Germinal center (tissue), 1 donor: ENCODE measurements at places on chromosomes 3 and 15.
A peak's percentile ranks its signal among the peaks of the same experiment; 100 is the strongest.

DNA sequence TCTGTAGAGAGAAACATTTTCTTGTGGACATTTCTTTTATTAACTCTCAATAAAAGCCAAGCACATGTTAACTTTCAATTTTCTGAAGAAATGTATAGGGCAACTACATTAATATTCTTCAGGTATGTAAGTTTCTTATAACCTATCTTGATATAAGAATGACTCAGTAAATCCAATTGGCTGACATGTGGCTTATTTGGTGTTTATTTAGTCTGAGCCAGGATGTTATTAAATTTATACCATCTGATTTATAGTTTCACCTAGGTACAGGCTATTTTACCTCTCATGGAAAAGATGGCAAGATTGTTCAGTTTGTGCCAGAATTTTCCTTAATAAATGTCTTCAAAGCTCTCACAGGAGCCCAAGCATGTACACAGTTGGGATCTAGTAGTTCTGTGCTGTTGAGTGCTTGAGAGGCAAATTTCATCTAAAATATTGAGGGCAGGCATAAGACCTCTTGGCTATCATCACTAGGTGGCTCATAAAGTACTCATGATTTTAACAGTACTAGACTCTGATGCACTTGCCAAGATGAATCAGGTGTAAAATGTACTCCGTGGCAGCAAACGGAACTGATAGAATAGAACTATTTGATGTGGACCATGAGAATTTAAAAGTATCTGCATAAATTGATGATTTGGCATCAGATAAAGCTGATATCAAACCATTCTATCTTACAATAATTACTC lies 631.9 kb downstream of the RBMS3 start:
- no peak for DNase-seq

- DNase-seq: peak; percentile 58
Observed at GRCh38 chr3:141105828-141106628, 54.9 kb downstream of the SPSB4 start.

DNA sequence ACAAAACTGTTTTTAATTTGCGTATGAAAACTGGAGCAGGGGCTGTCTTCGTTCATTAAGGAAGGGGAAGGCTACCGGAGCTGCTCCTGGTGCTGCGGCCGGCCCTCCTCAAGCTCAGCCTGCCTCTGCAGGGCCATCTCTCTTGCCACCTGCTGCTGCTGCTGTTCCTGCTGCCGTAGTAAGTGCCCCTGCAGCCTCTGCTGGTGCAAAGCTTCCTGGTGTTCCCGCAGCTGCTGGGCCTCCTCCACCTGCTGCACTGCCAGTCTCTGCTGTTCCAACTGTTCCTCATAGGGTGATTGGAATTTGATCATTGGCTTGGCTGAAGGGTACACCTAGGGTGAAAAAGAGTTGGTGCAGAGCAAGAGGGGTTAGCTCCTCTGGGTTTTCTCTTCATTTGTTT lies 66.0 kb downstream of the GOLIM4 start:
- DNase-seq: no peak

DNA sequence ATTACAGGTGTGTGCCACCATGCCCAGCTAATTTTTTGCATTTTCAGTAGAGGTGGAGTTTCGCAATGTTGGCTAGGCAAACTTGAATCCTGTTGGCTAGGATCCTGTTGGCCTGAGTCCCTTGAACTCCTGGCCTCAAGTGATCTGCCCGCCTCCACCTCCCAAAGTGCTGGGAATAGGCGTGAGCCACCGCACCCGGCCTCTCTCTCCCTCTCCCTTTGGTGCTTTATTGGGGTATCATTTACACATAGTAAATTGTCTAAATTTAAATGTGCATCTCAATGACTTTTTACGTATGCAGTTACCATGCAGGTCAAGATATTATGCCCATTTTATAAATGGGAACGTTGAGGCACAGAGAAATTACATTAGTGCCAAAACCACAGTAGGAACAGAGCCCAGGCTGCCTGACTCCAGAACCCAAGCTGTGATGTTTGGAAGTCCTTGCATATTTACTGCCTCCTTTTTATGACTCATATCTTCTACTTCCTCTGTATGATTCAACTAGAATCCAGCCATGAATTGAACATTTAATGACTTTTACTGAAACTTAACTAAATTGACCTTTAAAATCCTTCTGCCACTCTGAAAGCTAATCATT lies 34.0 kb upstream of the RPP14 start:
- no peak for DNase-seq

GRCh38 chr3:172515130-172515918 lies 7.9 kb downstream of the TNFSF10 start:
- DNase-seq: no peak

- no peak for DNase-seq
Observed at GRCh38 chr3:156604064-156604641, 49.2 kb upstream of the SSR3 start.
